Activated CD8-positive, alpha-beta T cell treated with anti-CD3 and anti-CD28 coated beads for 36 hours (primary cell): ENCODE measurements at places on chromosomes 1 and 21. TPM values are rescaled to one million over a fixed set of nuclear protein-coding genes. Genes with fewer than 3 reads are reported as not detected.

CDC42BPA gene
- 1.8 TPM for total RNA-seq

RGS1 gene
- total RNA-seq: 29.4 TPM

BSND gene
- total RNA-seq: not detected

DNA sequence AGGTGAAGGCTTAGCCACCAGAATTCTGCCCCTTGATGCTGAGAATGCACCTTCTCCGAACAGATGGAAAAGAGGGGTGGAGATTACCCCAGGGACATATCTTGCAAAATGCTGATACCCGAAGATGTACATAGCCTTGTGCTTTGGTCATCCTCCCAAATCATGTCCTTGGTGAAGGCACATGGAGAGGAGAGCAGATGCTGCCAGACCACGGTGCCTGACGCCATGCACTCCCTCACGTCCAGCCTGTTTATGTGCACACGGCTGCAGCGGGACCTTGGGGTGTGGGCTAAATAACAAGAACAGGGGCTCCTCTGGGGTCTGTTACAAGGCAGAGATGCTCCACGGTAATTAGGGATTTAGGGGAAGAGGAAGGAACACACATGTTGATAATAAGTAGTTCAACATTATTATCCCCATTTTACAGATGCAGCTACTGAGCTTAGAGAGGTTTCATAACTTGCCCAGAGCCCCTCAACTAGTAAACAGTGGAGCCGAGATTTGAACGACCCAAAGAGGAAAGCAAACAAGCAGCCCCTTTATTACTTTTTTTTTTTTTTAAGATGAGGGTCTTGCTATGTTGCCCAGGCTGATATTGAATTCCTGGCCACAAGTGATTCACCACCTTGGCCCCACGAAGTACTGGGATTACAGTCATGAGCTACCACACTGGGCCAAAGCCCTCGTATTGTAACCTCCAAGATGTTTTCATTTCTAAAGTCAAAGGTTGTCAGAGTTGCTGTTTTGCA is 12.9 kb downstream of the EPHX1 start:
- H3K4me1 ChIP-seq: peaks cover 2% of the 10 kb centered on the region
- DNase-seq: no peak
- no peak overlapping the region for H3K4me3 ChIP-seq

GRCh38 chr1:65791396-65791795 is 1.3 kb upstream of the PDE4B start:
- H3K27me3 ChIP-seq: peaks cover 46% of the 10 kb centered on the region
- H3K36me3 ChIP-seq: no peaks in the 10 kb centered on the region
- DNase-seq: no peak
- H3K4me3 ChIP-seq: no peak overlapping the region
- H3K27ac ChIP-seq: no peak overlapping the region

GRCh38 chr1:203570805-203571204 is 55.8 kb upstream of the ATP2B4 start:
- no peaks in the 10 kb centered on the region for H3K36me3 ChIP-seq
- H3K27ac ChIP-seq: no peak overlapping the region
- H3K4me1 ChIP-seq: no peaks in the 10 kb centered on the region
- no peak for DNase-seq
- no peak overlapping the region for H3K4me3 ChIP-seq

DNA sequence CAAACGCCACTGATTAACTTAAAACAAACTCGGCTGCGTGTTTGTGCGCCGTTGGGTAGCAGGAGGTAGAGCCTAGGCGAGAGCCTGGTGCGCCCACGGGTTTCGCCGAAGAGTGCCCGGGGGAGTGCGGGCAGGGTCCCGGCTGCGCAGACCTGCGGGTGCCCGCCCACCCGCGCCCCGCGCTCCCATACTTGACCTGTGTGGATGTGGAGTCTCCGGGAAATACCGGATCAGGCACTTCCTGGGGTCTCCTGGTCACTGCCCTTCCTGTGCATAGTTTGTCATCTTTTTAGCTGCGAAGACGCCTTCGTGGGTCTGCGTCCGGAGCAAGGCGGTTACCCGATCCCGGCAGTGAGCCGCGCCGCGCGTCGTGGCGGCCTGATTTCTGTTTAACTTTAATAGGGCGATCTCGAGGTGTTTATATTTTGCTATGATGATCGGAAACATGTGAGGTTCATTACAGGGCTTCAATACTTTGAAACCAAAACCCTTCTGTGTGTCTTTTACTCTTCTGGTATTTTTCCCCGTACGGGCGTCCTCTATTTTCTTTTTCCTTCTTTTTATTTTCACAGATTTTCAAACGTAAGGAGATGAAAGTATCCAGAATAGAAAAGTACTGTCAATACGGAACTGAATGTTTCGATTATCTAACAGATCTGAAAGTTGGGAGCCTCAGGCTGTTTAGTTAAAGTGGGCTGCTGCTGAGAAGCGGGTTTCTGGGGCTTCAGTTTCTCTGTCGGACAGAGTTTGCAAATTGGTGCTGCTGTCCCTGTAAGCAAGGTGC is 15.2 kb downstream of the NR5A2 start:
- H3K4me1 ChIP-seq: peaks cover 16% of the 10 kb centered on the region
- peak overlapping the region; percentile 59 for H3K4me3 ChIP-seq
- DNase-seq: no peak
- H3K27me3 ChIP-seq: peaks cover 63% of the 10 kb centered on the region
- no peak overlapping the region for H3K27ac ChIP-seq
- no peaks in the 10 kb centered on the region for H3K36me3 ChIP-seq

- H3K36me3 ChIP-seq: no peaks in the 10 kb centered on the region
- DNase-seq: no peak
- H3K27ac ChIP-seq: no peak overlapping the region
- H3K4me3 ChIP-seq: no peak overlapping the region
- no peaks in the 10 kb centered on the region for H3K4me1 ChIP-seq
- peaks cover 6% of the 10 kb centered on the region for H3K27me3 ChIP-seq
These were observed 85.9 kb downstream of the ZNF281 start for GRCh38 chr1:200323856-200324400.

DNA sequence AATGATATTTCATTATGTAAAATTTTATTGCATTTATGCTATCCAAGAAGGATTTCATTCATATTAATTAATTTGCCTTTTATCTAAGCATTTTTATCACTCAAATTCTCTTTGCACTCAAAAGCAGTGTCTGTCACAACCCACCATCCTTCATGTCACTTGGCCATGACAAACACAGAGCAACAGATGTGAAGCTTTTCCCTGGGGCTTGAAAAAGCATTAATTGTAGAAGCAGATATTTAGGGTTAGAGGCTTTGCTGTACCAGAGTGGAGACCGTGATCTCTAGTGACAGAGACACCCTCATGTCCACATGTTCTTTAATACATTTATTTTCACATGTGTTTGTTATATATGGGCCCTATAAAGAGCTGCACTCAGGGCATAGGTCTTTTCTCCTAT is 230.5 kb downstream of the SPATA17 start:
- no peaks in the 10 kb centered on the region for H3K27me3 ChIP-seq
- H3K27ac ChIP-seq: no peak overlapping the region
- H3K4me3 ChIP-seq: no peak overlapping the region
- no peaks in the 10 kb centered on the region for H3K4me1 ChIP-seq
- H3K36me3 ChIP-seq: no peaks in the 10 kb centered on the region

- H3K36me3 ChIP-seq: peaks cover 36% of the 10 kb centered on the region
- DNase-seq: no peak
- no peaks in the 10 kb centered on the region for H3K27me3 ChIP-seq
- H3K27ac ChIP-seq: no peak overlapping the region
- peak overlapping the region; percentile 84 for H3K4me3 ChIP-seq
These were observed 2.2 kb upstream of the YBX1 start for GRCh38 chr1:42680055-42680454.

DNA sequence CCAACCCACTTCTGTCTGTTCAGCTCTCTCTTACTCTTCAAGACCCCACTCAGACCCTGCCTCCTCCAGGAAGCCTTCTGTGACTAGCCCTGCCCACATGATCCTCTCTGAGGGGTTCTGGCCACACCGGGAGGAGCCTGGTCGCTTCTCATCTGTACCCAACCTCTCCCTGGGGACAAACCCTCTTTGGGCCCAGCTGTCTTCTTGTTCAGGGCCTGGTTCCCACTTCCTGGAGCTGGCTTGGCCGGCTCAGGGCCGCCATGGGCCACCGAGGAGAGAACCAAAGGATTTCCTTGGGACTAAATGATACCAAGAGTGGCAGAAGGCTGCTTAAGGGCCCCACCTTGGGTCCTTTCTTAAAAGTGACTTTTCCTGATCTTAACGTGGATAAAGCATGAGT is 124.7 kb upstream of the ZBTB40 start:
- H3K27ac ChIP-seq: no peak overlapping the region
- DNase-seq: no peak
- H3K27me3 ChIP-seq: peaks cover 3% of the 10 kb centered on the region
- H3K4me1 ChIP-seq: no peaks in the 10 kb centered on the region

DNA sequence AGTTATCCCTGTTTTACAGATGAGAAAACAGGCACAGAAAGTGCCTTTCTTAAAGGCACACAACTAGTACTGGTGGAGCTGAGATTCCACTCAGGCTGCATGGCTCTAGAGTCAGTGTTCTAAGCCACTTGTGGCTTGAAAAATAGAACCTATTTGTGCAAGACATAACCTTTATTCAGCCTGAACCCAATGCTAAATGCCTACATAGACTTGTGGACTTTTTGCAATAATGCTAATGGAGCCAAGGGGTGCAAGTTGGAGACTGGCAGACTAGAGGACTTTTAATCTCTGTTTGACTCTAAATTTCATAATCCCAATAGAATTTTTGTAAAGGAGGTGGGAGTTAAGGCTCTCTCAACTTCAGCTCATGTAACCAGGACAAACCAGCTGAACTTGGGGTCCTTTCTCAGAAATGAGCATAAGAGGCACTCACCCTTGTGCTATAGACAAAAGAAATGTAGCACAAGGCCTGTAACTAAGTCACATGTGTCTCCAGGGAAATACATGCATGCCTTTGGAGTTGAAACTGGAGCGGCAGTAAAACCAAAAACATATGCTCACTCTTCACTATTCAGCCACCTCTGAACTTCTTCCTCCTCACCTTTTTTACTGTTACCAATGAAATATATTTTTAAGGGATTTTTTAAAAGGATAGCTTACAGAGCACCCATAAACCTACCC is 43.0 kb upstream of the AK4 start:
- DNase-seq: no peak
- H3K36me3 ChIP-seq: no peaks in the 10 kb centered on the region
- no peaks in the 10 kb centered on the region for H3K4me1 ChIP-seq
- H3K27me3 ChIP-seq: peaks cover 2% of the 10 kb centered on the region

DNA sequence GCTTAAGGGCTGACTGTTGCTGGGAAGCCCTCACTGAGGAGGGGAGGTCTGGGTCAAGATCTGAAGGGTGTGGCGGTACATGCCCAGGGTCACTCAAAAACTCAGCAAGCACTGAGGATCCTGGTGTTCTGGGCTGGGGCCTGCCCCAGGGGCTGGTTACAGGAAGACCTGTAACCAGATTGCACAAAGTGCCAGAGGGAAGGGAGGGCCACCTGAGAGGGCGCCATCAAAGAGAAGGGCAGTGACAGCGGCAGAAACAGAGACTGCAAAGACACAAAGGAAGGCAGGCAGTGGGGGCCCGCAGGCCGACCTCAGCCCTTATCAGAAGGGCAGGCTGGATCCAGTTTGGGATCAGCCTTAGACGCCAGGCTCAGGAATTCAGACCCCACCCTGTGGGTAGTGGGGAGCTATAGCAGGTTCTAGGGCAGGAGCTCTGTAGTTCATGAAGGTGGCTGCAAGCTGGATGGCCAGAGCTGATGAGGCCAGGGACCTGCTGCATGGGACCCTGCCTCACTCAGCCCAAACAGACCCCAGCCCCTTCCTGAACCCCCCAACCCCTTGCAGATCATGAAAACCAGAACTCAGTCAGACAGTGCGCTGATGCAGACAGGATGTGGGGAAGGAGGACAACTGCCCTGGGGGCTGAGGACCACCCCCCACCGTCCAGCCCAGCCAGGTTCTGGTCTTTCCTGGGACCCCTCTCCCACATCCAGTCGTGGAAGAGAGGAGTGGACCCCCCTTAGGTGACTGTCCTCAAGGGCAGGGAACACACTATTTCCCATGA is 3.9 kb downstream of the SH2D5 start:
- peaks cover 26% of the 10 kb centered on the region for H3K27me3 ChIP-seq
- H3K4me3 ChIP-seq: no peak overlapping the region
- DNase-seq: no peak
- H3K4me1 ChIP-seq: peaks cover 15% of the 10 kb centered on the region
- H3K27ac ChIP-seq: no peak overlapping the region
- no peaks in the 10 kb centered on the region for H3K36me3 ChIP-seq

GRCh38 chr1:34054920-34055319 is 110.1 kb downstream of the CSMD2 start:
- no peak overlapping the region for H3K4me3 ChIP-seq
- no peak for DNase-seq
- H3K27ac ChIP-seq: no peak overlapping the region

DNA sequence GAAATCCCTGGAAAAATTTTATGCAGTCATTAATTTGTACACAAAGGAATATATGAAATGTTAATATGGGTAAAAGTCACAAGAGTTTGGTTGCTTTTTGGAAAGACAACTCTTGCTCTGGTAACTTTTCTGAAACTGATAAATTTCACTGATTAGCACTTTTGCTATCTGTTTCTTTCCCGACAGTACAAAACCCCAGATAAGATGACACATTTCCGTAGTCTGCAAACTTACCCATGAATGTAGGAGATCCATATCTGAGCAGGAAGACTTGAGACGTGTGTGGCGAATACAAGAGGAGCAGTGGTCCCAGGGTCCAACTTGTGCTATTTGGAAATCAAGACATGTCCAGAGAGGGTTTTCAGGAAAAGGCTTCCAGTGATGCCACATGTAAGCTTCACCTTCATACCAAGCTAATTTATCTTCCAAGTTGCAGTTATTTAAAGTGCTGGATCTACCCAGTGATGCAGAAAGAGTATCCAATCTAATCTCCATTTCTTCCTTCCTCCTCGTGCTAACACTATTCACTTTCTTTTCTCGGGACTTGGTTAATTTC is 35.9 kb upstream of the SAMSN1 start:
- no peak overlapping the region for H3K27ac ChIP-seq
- peaks cover 17% of the 10 kb centered on the region for H3K4me1 ChIP-seq
- H3K27me3 ChIP-seq: no peaks in the 10 kb centered on the region
